ENCODE measurements at places on chromosomes 5 and 9.

DNA sequence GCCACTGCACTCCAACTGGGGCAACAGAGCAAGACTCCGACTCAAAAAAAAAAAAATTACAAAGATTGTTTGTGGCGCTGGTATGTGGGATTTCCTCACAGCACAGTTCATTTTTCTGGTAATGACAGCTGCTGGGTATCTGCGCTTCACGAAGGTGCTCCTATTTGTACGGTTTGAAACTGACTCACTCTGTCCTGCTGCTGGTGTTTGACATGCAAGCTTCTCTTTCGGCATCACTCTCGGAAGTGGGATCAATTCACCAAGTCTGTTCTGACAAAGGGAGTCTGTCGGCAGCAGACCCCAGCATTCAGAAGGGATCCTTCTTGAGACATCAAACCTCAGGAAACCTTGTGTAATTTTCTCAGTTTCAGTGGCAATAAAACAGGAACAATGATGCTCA is 26.3 kb downstream of the MAML1 start:
- DNase-seq, result no peak

GRCh38 chr9:69193685-69194032 is 19.6 kb downstream of the TJP2 start:
- DNase-seq, result peak; percentile 27

- DNase-seq, result no peak
Measured at GRCh38 chr5:146084376-146084775, 21.0 kb downstream of the PLAC8L1 start.

- no peak for DNase-seq
Measured at GRCh38 chr5:143244990-143245389, 158.5 kb downstream of the NR3C1 start.

DNA sequence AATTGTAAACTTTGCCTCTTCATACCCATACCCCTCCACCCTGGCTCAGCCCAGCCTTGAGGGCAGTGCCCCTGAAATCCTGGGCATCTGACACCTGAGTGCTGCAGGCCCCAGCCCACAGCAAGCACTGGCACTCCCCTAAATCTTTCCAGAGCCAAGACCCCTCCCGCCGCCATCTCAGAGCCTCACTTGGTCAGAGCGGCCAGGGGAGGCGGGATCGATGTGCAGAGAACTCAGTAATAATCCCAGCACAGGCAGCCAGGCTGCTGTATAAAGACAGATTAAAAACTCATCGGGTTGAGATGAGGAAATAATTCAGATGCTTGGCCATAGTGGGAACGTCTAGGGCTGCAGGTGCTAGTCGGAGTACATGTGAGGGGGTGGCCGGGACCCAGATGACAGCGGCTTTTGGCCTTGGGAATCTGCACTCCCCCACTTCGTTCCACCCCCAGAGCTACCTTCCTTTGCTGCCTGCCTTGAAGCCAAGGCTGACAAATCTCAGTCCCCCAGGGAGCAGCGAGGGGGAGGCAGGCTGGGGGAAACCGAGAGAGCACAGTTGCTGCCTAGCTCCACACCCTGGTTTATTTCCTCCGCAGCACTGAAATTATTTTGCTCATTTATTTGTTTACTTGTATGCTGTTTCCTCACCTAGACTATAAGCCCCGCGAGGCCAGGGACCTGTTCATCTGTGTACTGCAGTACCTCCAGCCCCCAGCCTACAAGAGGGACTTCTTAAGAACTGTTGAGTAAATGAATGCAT is 19.5 kb upstream of the ARAP3 start:
- no peak for DNase-seq

DNA sequence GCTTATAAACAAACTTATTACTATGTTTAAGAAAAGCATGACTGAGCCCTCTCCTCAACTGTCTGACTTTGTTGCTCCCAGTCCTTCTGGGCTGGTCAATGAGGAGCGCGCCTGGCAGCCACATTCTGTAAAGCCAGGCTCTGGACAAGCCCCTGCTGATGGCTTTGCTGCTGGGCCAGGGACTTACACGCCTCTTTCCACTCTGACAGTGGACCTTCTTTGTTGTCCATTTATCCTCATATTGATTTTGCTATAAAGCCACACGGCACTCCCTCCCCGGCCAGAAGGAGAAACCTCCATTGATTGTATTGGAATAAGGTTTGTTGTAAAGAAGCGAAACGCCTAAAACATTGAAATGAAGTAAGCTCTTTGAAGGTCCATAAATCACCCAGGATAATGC is 50.6 kb downstream of the C5orf15 start:
- no peak for DNase-seq

GRCh38 chr5:1944408-1944807 is 61.7 kb upstream of the IRX4 start:
- no peak for DNase-seq

GRCh38 chr9:109624896-109625295 is 126.8 kb upstream of the PTPN3 start:
- no peak for DNase-seq

- peak; percentile 56 for DNase-seq
Measured at GRCh38 chr5:54390015-54390414, 65.5 kb upstream of the HSPB3 start.

- no peak for DNase-seq
Measured at GRCh38 chr9:81171689-81172088, 517.7 kb downstream of the TLE1 start.

- DNase-seq, result peak; percentile 54
Measured at GRCh38 chr5:1204693-1205242, 3.4 kb downstream of the SLC6A19 start.

DNA sequence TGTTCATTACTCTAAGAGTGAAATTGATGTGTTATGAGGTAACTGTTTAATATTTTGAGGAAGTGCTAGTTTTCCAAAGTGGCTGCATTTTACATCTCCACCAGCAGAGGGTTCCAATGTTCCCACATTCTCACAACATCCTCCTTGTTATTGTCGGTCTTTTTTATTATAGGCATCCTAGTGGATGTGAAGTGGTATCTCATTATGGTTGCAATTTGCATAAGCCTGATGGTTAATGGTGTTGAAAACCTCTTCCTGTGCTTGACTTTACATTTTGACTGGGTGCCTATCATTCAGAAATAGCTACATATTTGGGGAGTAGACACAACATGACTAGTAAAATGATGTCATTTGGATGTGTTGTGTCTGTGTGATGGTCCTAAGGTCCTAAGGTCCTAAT is 143.6 kb downstream of the MRPS30 start:
- peak; percentile 18 for DNase-seq

GRCh38 chr9:2798423-2798822 is 45.5 kb downstream of the PUM3 start:
- DNase-seq, result no peak

GRCh38 chr5:111743988-111744387 is 13.0 kb downstream of the NREP start:
- no peak for DNase-seq

- no peak for DNase-seq
Measured at GRCh38 chr5:50922942-50923767, 256.7 kb downstream of the PARP8 start.

GRCh38 chr5:151896031-151896691 is 28.5 kb downstream of the GLRA1 start:
- DNase-seq, result no peak

DNA sequence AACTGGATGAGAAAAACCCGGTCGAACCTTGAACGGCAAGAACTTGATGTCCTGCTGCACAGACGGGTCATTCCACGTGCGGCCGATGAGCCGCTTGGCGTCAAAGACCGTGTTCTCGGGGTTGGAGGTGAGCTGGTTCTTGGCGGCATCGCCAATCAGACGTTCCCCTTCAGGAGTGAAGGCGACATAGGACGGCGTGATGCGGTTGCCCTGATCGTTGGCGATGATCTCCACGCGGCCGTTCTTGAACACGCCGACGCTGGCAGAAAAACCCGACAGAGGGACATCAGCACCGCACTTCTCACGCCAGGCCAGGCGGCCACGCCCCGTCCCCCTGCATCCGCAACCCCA is 519 bp downstream of the HSPA5 start:
- DNase-seq, result no peak

GRCh38 chr9:92715488-92716231 is 45.7 kb upstream of the IPPK start:
- no peak for DNase-seq

GRCh38 chr5:163562071-163562470 is 56.7 kb downstream of the MAT2B start:
- DNase-seq, result no peak

- no peak for DNase-seq
Measured at GRCh38 chr5:5315068-5315980, 107.2 kb upstream of the ICE1 start.

GRCh38 chr5:86929123-86929766 is 311.5 kb downstream of the COX7C start:
- DNase-seq, result no peak

DNA sequence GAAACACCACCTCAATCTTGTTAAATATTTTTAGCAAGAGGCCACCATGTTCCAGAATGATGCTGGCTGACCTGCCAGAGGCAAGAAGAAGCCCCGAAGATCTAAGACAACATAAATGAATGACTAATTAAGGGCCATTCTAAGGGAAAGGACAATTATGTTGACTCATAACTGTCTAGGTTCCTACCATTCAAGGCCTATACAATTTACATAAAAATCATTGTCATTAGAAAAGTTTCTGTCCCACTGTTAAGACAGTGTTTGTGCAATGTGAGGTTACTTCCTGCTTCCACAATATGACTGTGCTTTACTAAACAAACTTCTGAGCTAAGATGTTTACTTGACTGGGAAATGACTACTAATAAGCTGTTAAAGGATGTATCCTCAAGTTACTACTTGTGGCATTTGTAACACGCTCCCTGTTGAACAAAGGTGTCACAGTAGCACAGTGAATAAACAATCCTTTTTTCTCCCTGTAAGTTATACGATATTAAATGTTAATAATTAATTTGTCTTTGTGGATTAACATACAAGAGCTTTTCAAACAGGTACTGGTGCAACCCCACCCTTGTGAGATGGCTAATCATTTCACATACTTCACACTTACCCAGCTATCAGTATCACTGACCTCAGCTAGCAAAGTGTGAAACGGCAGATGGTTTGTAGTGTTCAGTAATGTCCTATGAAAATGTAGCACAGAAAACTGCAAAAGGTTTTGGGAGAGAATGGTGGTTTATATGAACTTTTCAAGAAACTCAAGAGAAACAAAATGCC is 195.8 kb downstream of the EFNA5 start:
- no peak for DNase-seq

DNA sequence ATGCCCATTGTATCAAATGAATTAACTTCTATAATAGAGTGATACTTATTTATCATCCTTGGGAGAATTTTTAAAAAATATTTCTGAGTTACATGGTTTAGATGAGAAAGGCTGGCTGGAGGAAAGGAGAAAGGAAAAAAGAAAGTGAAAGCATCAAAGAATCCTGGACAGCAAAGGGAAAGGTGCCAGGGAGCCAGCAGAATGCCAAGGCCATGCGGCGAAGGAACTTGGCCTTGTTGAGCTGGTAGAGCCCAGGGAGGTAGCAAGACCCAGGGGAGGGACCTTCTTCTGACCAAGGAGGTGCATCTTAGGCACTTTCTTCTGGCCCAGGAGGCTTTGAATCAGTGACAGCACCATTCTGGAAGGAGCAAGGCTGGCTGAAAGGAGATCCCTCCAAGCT is 240.5 kb downstream of the ENC1 start:
- DNase-seq, result no peak

DNA sequence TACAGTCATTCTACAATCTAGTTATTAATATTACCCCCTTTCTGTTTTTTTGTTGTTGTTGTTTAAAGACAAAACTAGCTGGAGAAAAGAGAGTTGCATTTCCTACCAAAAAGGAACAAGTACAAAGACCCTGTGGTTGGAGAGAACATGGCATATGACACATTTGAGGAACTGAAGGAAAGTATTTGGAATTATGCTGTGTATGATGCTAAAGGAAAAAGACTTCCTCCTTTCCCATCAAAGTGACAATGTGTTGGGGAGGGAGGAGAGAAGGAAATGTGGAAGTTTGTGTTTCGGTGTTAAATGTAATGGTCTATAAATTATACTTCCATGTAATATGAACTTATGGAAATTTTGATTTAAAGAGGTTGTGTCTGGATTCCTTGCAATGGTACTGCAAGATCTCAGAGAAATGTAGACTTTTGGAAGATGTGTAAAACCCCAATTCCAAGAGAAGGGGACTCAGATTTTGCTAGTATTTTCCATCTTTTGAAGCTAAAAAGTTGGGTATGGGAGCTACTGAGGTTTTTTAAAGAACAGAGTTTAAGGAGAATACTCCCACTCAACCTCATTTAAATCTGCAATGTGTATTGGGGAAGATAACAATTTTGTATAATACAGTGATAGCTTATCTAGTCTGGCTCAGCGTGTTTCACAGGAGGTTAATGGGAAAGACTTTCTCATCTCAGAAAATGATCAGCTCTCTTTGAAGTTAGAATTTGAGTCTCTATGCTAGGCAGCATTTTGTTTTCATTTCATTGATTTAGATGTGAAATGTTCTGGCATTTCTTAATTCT is 15.4 kb upstream of the TNFSF8 start:
- no peak for DNase-seq

DNA sequence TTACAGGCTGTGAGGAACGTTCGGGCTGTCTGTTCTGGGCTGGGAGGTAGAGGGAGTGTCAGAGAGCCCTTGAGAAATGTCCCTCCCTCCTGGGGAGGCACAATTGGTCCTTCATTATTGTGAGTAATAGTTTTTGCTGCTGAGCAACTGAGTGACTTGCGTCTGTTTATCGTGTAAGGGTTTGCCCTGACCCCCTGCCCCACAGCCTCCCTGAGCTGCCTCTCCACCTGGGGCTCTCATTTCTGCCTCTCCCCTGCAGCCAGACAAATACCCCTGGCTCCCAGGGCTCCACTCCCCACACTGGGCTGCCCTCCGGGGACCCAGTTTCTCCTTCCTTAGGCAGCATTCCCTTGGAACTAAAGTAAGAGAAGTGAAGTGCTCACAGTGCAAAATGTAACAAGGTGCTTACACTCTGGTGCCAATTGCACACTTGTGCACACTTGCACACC is 174.9 kb upstream of the MVB12B start:
- DNase-seq, result peak; percentile 39

GRCh38 chr5:58300346-58300895 is 159.5 kb downstream of the PLK2 start:
- DNase-seq, result no peak

GRCh38 chr5:160354666-160355065 is 15.8 kb downstream of the C1QTNF2 start:
- DNase-seq, result no peak

DNA sequence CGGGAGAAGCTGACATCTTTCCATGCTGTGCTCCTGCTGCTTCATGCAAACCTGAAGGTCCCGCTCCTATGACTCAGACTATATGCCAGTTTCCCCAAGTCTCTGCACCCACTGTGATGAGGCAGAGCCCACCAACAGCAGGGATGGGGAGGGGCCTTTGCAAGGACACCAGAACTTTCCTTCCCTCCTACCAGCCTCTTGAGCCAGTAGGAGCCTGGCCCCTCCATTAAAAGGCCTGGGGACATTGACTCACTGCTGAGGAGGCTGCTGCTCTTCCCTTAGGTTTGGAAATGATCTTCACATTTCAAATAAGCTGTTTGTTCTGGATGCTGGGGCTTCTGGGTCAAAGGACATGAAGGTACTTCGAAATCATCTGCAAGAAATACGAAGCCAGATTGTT is 26.1 kb upstream of the CTSL start:
- DNase-seq, result no peak

- peak; percentile 22 for DNase-seq
Measured at GRCh38 chr5:14326035-14326903, 183.1 kb downstream of the TRIO start.

Data from NCI-H510A treated with DMSO at 0.1 percent for 48 hours (cell line).